ENCODE measurements at places on chromosomes 3 and 15.
A peak's percentile ranks its signal among the peaks of the same experiment; 100 is the strongest.

DNA sequence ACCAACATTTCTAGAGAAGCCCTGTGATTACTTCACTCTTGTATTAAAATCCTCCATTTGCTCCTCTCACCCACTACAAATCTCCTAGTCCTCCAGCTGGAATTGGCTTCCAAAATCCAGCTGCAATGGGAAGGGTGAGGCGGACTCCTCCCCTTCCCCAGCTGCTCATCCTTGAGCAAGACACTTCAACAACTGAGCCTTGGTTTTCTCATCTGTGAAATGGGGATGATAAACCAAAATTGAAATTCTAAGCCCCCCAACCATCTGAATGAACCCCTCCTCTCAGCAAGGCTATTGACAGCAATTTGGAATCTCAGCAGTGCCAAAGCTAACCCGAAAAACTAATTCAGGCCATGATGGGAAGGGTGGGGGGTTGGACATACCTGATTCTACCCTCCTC lies 9.4 kb downstream of the FAM174B start:
- no peak for DNase-seq

GRCh38 chr3:24496529-24497482 lies 2.2 kb upstream of the THRB start:
- peak; percentile 17 for DNase-seq

- DNase-seq: peak; percentile 41
Measured at GRCh38 chr3:108588601-108589000, 637 bp downstream of the CIP2A start.

DNA sequence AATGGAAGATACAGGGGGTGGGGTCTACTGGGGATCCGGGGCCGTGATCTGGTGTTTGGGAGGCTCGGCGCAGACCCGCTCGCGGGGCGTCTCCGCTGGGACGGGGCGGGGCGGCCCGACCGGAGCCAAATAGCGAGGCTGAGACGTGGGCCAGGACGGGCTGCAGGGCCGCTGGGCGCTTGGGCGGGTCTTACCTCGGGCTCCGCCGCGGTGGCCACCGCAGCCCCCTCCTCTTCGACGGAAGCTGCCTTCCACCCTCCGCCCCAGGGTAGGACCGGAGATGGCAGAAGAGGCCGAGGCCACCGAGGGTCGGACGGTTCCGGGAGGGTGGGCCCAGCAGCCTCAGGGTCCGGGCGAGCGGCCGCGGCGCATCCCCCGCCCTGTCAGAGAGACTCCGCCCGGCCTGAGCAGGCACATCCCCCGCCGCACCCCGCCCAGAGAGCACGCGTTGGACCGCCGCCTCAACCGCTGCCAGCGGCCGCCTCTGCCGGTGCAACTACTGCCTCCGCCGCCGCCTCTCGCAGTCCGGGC lies 399 bp downstream of the MYO9A start:
- peak; percentile 85 for DNase-seq

GRCh38 chr15:75455982-75456531 lies 4.6 kb upstream of the SIN3A start:
- DNase-seq: peak; percentile 77

GRCh38 chr3:194269610-194270145 lies 81.5 kb downstream of the CPN2 start:
- no peak for DNase-seq

- no peak for DNase-seq
Measured at GRCh38 chr15:40900256-40901052, 6.2 kb downstream of the VPS18 start.

- no peak for DNase-seq
Measured at GRCh38 chr3:7682822-7683229, 818.8 kb upstream of the LMCD1 start.

DNA sequence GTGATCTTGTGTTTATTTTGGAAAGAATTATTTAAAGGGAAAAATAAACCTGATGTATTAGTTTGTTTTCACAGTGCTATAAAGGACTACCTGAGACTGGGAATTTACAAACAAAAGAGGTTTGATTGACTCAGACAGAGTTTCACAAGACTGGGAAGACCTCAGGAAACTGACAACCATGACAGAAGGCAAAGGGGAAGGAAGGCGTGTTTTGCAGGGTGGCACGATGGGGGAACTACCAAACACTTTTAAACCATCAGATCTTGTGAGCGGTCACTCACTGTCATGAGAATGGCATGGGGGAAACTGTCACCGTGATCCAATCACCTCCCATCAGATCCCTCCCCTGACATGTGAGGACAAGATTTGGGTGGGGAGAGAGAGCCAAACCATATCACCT lies 87.0 kb downstream of the TP63 start:
- DNase-seq: no peak

DNA sequence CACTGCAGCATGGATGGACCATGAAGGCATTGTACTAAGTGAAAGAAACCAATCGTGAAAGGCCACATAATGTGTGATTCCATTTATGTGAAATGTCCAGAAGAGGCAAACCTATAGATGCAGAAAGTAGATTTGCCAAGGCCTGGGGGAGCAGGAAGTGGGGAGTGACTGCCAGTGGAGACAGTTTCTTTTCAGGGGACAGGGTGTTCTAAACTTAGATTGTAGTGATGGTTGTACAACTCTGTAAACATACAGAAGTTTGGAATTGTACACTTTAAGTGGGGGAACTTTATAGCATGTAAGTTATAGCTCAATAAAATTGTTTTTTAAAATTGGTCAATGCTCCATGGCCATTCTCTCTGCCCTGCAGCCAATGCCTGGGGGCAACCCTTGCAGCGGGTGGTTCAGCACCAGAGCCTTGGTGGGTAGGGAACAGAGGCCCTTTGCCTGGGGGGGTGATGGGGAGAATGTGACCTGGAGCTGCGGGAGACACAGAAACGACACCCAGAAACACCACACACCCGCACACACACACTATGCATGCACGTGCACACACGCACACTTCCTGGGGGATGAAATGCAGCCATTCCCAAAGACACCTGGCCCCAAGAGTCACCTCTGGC lies 43.1 kb downstream of the DNAJB8 start:
- DNase-seq: no peak

- DNase-seq: no peak
Measured at GRCh38 chr3:34005886-34006285, 207.5 kb downstream of the PDCD6IP start.

DNA sequence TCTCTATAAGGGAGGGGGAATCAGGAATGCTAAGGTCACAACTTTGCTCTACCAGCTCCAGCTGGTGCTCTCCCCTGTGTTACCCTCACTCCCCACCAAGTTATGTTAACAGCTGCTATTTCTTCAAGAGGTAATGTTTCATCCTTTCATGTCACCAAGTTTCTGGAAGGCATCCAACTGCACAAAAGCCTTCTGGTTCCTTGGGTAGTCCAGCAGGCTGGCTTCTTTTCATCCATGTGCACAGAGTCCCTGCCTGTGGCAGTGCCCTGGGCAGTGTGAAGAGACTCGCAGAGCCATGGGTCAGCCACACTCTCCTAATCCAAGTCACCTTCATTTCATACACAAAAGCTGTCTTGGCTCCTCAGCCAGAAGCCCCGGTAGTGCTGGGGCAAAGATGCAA lies 737.5 kb upstream of the LMCD1 start:
- no peak for DNase-seq

- DNase-seq: no peak
Measured at GRCh38 chr3:126948980-126949535, 33.9 kb upstream of the PLXNA1 start.

DNA sequence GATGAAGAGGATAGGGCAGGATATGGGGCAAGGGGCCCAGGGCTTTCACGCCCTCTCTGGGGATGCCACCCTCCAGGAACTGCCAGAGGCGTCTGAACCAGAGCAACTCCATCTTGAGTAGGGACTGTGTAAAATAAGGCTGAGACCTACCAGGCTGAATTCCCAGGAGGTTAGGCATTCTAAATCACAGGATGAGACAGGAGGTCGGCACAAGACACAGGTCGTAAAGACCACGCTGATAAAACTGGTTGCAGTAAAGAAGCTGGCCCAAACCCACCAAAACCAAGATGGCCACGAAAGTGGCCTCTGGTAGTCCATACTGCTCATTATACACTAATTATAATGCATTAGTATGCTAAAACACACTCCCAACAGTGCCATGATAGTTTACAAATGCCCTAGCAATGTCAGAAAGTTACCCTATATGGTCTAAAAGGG lies 40.7 kb downstream of the HERC1 start:
- no peak for DNase-seq

DNA sequence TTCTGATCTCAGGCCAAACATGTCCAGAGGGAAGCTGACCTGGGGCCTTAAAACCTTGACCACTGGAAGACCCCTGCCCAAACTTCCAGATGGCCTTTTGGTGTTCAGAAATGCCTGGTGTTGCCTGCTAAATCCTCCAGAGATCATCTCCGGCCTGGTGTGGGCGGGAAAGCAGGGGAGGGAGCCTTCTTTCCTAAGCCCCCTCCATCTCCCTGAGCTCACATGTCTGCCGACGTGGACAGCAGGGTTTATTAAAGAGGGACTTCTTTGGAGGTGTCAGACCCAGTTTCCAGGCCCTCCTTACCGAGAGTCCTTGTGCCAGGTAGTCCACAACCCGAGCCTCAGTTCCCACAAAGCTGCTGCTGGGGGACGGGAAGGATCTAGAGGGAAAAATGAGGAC lies 55.9 kb upstream of the SLC6A1 start:
- DNase-seq: no peak

DNA sequence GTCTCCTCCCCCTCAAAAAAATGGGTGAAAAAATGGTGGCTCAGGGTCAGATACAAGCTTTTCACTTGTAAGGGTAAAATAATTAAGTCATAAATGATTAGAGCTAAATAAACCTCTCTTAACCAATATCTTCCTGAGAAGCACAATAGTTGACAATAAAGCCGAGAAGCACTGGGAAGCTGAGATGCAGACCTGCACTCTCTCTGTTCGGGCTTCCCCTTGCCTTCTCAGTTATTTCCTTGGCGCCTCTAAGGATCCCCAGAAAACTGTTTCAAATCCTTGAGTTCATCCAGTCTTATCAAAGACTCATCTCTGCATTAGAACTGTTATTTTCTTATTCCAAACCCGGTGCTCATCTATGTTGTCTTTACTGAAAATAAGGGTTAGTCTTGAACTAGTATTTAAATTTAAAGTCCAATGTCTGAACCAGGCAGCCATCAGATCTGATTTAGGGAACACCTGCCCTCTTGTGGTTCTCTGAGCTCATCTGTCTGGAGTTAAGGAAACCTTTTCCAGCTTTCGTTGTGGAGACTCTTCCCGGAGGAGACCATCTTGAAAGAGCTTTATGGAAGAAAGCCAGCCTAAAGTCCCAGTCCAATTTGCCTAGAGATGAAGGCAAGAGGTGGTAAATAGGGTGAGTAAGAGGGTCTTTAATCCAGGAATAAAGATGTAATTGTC lies 256.4 kb upstream of the MCTP2 start:
- DNase-seq: no peak

GRCh38 chr3:13653631-13654279 lies 104.8 kb downstream of the FBLN2 start:
- DNase-seq: no peak

- DNase-seq: no peak
Measured at GRCh38 chr15:69585937-69586336, 133.3 kb downstream of the RPLP1 start.

DNA sequence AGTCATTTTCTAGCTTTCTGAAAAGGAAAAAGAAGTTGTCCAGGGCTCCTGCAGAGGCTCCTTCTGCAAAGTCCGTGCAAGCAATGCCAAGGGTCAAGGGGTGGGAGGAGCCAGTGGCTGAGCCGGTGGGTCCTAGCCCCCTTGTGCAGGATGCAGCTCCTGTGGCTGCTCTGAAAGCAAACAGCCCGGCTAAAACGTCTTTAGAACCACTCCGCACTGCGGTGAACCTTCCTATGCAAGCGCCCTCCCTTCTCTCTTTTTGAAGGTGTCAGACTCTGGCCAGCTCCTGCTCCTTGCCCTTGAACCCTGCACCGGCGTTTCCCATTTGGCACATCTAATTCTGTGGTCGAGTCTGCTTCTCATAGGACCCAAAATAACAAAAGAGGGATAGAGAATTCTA lies 183.1 kb downstream of the UACA start:
- no peak for DNase-seq

Measured in NAMALWA (cell line).